Aorta (tissue), 5 donors: ENCODE measurements at places on chromosomes 4 and X. TPM values are rescaled to one million over a fixed set of nuclear protein-coding genes. Genes with fewer than 3 reads are reported as not detected.

- no peak for DNase-seq
- H3K27ac ChIP-seq = no peak overlapping the region
- no peaks in the 10 kb centered on the region for H3K27me3 ChIP-seq
- H3K4me3 ChIP-seq = no peak overlapping the region
Measured at GRCh38 chr4:15161439-15161838, 159.2 kb downstream of the CPEB2 start.

- no peak for DNase-seq
- H3K27me3 ChIP-seq = no peaks in the 10 kb centered on the region
- H3K36me3 ChIP-seq = no peaks in the 10 kb centered on the region
- H3K27ac ChIP-seq = no peak overlapping the region
Measured at GRCh38 chrX:108285356-108285755, 152.9 kb downstream of the COL4A6 start.

DNA sequence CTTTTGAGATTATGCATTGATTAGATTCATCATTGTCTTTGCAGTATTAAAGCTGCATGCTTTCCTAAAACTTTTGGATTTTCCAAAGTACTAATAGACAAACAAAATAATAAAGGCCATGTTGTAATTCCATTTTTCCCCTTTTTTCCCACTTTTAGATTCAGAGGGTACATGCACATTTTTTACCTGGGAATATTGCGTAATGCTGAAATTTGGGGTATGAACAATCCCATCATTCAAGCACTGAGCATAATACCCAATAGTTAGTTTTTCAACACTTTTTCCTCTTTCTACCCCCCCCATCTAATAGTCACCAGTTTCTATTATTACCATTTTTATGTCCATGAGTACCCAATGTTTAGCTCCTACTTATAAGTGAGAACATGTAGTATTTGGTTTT, 1863.6 kb downstream of the STIM2 start:
- H3K4me1 ChIP-seq = no peaks in the 10 kb centered on the region
- H3K27me3 ChIP-seq = no peaks in the 10 kb centered on the region
- H3K36me3 ChIP-seq = no peaks in the 10 kb centered on the region
- H3K4me3 ChIP-seq = no peak overlapping the region
- DNase-seq = no peak

DNA sequence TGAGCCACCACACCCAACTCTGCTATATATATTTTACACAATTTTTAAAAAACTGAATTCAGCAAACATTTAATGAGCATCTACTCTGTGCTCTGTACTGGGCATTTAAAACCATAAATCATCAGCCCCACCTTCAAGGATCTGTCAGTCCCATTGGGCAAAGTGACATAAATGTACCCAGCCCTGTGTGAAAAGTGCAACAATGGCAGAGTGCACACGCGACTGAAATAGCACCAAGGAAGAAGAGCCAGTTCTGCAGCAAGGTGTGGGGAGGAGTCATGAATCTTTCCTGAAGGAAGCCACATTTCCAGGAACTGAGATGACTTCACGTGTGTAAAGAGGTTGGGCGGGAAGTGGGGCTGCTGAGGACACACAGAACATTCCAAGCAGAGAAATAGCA, 111.5 kb upstream of the ATP6AP2 start:
- no peak for DNase-seq
- no peaks in the 10 kb centered on the region for H3K36me3 ChIP-seq
- H3K4me3 ChIP-seq = no peak overlapping the region
- no peaks in the 10 kb centered on the region for H3K4me1 ChIP-seq
- H3K27ac ChIP-seq = no peak overlapping the region

GRCh38 chr4:127737295-127737694, 7.1 kb downstream of the SLC25A31 start:
- H3K27ac ChIP-seq = no peak overlapping the region
- no peaks in the 10 kb centered on the region for H3K4me1 ChIP-seq
- no peak overlapping the region for H3K4me3 ChIP-seq
- no peaks in the 10 kb centered on the region for H3K27me3 ChIP-seq
- no peaks in the 10 kb centered on the region for H3K36me3 ChIP-seq

DNA sequence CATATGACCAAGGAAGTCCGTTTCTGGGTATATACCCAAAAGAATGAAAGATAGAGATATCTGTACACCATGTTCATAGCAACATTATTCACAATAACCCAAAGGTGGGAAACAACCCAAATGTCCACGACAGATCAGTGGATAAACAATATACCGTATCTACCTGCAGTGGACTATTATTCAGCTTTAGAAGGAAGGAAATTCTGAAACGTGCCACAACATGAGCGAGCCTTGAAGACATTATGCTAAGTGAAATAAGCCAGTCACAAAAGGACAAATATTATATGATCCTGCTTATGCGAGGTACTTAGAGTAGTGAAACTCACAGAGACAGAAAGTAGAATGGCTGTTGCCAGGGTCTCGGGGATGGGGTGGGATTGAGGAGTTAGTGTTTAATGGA, 75.0 kb downstream of the ANAPC4 start:
- no peaks in the 10 kb centered on the region for H3K4me1 ChIP-seq
- DNase-seq = no peak
- H3K36me3 ChIP-seq = no peaks in the 10 kb centered on the region
- no peak overlapping the region for H3K27ac ChIP-seq
- no peaks in the 10 kb centered on the region for H3K27me3 ChIP-seq

- no peaks in the 10 kb centered on the region for H3K36me3 ChIP-seq
- H3K4me3 ChIP-seq = no peak overlapping the region
- no peaks in the 10 kb centered on the region for H3K27me3 ChIP-seq
- no peak for DNase-seq
- no peak overlapping the region for H3K27ac ChIP-seq
- no peaks in the 10 kb centered on the region for H3K4me1 ChIP-seq
Measured at GRCh38 chrX:36501169-36501702, 506.9 kb upstream of the FAM47C start.

DNA sequence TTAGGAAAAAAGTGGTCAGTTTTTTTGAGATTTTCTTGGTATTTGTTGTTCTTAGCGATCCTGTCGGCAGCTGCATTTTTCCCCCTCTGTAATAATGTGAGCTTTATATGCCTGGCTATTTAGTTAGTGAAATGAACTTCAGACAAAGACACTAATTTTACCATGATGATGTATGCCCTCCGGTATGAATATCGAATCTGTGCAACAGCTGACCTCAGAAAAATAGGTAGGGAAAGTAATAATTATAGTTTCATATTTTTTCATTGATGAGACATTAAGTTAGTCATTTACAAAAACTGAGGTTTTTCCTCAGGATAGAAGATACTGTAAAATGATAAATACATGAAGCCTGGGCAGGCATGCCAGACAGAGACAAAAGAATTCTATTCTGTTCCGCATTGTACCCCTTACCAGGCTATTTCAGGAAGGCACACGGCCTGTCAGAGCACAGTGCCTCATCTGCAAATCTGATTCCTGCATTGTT, 155.8 kb downstream of the SHROOM3 start:
- no peak for DNase-seq
- H3K4me3 ChIP-seq = peak overlapping the region; percentile 22
- peaks cover 8% of the 10 kb centered on the region for H3K4me1 ChIP-seq
- H3K36me3 ChIP-seq = no peaks in the 10 kb centered on the region

The HSPA4L gene
- 17.7 TPM for total RNA-seq

The RBM46 gene
- not detected for total RNA-seq

The MCUB gene
- total RNA-seq = 12.5 TPM
